Tibial nerve (tissue), 4 donors: ENCODE measurements at places on chromosomes 5 and 9.

- no peaks in the 10 kb centered on the region for H3K4me1 ChIP-seq
- no peaks in the 10 kb centered on the region for H3K36me3 ChIP-seq
- no peaks in the 10 kb centered on the region for H3K27me3 ChIP-seq
- H3K4me3 ChIP-seq: no peak overlapping the region
- DNase-seq: no peak
These were observed 391.9 kb upstream of the PRR16 start for GRCh38 chr5:120072068-120072761.

GRCh38 chr5:50744776-50745175 lies 78.3 kb downstream of the PARP8 start:
- H3K36me3 ChIP-seq: no peaks in the 10 kb centered on the region
- peak overlapping the region; percentile 18 for H3K4me3 ChIP-seq
- no peaks in the 10 kb centered on the region for H3K4me1 ChIP-seq
- no peak for DNase-seq

DNA sequence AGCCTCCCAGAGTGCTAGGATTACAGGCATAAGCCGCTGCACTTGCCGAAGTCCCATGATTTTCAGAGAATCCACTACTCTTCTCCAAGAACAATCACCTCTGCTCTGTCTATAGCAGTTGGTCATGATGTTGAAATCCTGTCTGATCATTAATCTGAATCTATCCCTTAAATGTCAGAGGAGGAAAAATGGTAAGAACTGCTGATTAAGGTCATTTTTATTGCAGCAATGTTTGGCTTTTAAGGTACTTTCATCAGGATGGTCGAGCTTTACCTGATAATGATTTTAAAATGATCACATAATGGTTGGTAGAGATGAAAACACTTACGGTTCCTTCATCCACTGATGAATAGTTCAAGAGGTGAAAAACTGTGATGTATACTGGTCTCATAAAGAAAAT lies 968.6 kb downstream of the TLE4 start:
- no peaks in the 10 kb centered on the region for H3K36me3 ChIP-seq
- H3K4me3 ChIP-seq: no peak overlapping the region
- no peaks in the 10 kb centered on the region for H3K4me1 ChIP-seq
- H3K27ac ChIP-seq: no peak overlapping the region
- DNase-seq: no peak
- no peaks in the 10 kb centered on the region for H3K27me3 ChIP-seq

DNA sequence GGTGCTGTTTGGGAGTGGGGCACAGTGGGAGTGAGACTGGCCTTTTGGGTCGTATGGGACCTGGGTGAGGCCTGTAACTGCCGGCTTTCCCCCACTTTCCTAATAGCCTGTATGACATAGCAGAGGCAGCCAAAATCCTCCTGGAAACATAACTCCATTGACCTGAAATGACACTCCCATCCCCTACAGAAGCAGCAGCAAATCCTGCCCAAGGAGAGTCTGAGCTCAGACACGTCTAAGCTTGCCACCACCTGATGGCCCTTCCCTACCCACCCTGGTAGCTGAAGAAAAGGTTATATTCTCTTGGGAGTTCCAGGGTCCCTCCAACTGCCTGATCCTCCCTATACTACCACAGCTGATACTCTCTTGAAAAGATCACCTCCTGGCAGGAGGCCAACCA lies 179.8 kb upstream of the ARRDC3 start:
- DNase-seq: no peak
- H3K27me3 ChIP-seq: no peaks in the 10 kb centered on the region
- H3K36me3 ChIP-seq: no peaks in the 10 kb centered on the region
- no peak overlapping the region for H3K27ac ChIP-seq

DNA sequence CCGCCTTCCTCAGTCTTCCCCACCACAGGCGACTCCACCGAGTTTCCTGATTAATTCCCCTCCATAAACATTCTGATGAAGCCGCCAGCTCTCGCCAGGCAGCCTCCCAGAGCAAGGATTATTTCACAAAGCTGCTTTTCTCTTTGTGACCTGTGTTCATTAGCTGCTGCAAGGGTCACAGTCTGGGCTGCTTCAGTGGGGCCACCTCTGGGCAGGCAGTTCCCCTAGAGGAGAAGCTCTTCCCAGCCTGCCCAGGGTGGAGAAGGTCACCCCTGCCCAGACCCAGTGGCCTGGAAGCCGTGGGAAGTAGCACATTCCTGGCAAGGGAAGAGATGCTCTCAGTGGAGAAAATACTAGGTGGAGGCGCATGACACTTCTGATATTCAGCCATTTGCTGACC lies 58.4 kb upstream of the RAPGEF1 start:
- no peak overlapping the region for H3K4me3 ChIP-seq
- H3K27ac ChIP-seq: no peak overlapping the region
- H3K36me3 ChIP-seq: no peaks in the 10 kb centered on the region
- H3K27me3 ChIP-seq: no peaks in the 10 kb centered on the region
- no peak for DNase-seq
- no peaks in the 10 kb centered on the region for H3K4me1 ChIP-seq

GRCh38 chr5:135447298-135447929 lies at the start of gene DCANP1:
TSS of gene DCANP1 (minus strand) at chr5:135447348. CDS start at chr5:135447108, 240 bp downstream.
- DNase-seq: no peak
- H3K27ac ChIP-seq: no peak within 1 kb of the TSS
- no peak within 1 kb of the TSS for H3K4me3 ChIP-seq
- no peaks in the 10 kb centered on the region for H3K36me3 ChIP-seq
- no peaks in the 10 kb centered on the region for H3K4me1 ChIP-seq

- no peaks in the 10 kb centered on the region for H3K27me3 ChIP-seq
- no peak overlapping the region for H3K27ac ChIP-seq
- H3K4me1 ChIP-seq: peaks cover 3% of the 10 kb centered on the region
- H3K4me3 ChIP-seq: no peak overlapping the region
- no peak for DNase-seq
- H3K36me3 ChIP-seq: no peaks in the 10 kb centered on the region
These were observed 93.1 kb downstream of the PCDH1 start for GRCh38 chr5:141785135-141785534.

DNA sequence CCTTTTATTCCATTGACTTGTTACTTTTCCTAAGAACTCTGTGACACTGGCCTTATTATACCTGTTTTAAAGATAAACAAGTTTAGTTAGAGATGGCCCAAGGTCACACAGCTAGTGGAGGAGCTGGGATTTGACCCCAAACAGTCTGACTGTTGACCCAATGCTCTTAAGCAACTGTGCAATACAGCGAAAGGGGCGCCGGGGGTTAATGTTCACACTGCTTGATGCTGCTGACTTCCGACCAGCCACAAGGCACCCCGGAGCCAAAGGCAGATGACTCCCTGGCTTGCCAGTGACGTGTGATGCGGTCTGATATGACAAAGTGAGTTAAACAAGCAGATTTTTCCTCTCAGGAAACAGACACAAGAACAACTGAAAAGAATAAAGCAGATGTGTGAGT lies 23.9 kb downstream of the PIK3R1 start:
- H3K27me3 ChIP-seq: no peaks in the 10 kb centered on the region
- no peaks in the 10 kb centered on the region for H3K4me1 ChIP-seq
- DNase-seq: peak; percentile 77
- no peak overlapping the region for H3K4me3 ChIP-seq

- H3K4me3 ChIP-seq: no peak overlapping the region
- no peaks in the 10 kb centered on the region for H3K27me3 ChIP-seq
- no peak overlapping the region for H3K27ac ChIP-seq
- no peaks in the 10 kb centered on the region for H3K36me3 ChIP-seq
- H3K4me1 ChIP-seq: peaks cover 4% of the 10 kb centered on the region
These were observed 40.5 kb upstream of the ANGPTL2 start for GRCh38 chr9:127162864-127163365.

- peaks cover 10% of the 10 kb centered on the region for H3K4me1 ChIP-seq
- no peak overlapping the region for H3K4me3 ChIP-seq
- no peak for DNase-seq
- H3K36me3 ChIP-seq: no peaks in the 10 kb centered on the region
These were observed 40.4 kb downstream of the ACTBL2 start for GRCh38 chr5:57442080-57442839.

DNA sequence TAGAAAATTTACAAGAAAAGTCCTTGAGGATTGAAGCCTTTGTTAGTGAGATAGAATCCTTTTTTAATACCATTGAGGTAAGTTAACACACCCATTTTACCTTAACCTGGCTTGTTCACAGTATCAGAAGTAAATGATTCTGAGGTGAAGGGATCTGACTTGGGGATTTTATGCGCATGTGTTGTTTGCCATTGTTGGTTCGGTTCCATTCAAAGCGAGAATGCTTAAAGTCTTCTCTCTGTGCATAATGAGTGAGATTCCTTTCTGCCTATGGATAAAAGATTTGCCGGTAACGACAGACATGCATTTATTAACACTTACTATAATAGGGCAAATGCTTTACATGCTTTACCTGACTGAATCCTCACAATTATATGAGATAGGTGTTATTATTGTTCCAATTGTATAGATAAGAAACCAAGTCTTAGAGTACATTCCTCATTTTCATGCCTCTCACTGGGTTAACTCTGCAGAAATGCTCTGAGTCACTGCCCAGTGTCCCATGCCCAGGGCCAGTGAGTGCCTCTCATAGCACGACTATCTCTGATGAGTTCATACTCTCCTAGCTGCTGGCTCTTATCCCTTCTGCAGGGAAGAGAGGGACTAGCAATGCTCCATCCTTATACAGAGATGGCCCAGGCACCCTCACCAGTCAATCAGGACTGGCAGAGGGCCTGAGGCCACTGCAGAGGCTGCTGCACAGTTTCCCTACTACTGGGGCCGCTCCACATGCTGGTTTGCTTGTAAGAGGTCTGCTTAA lies 54.4 kb downstream of the CMYA5 start:
- no peak for DNase-seq
- H3K27ac ChIP-seq: no peak overlapping the region
- no peaks in the 10 kb centered on the region for H3K36me3 ChIP-seq
- no peak overlapping the region for H3K4me3 ChIP-seq

GRCh38 chr9:113837334-113837733 lies 38.8 kb upstream of the ZNF618 start:
- no peak overlapping the region for H3K4me3 ChIP-seq
- H3K27me3 ChIP-seq: no peaks in the 10 kb centered on the region
- H3K36me3 ChIP-seq: no peaks in the 10 kb centered on the region
- H3K4me1 ChIP-seq: no peaks in the 10 kb centered on the region
- no peak for DNase-seq

- no peaks in the 10 kb centered on the region for H3K27me3 ChIP-seq
- H3K4me3 ChIP-seq: no peak overlapping the region
- H3K4me1 ChIP-seq: peaks cover 12% of the 10 kb centered on the region
- no peak overlapping the region for H3K27ac ChIP-seq
These were observed 299.6 kb downstream of the FBXL7 start for GRCh38 chr5:15799612-15800011.

- no peaks in the 10 kb centered on the region for H3K27me3 ChIP-seq
- no peak overlapping the region for H3K27ac ChIP-seq
These were observed 243.4 kb downstream of the EBF1 start for GRCh38 chr5:158856291-158856690.

- H3K27me3 ChIP-seq: no peaks in the 10 kb centered on the region
- no peak overlapping the region for H3K27ac ChIP-seq
- H3K4me1 ChIP-seq: no peaks in the 10 kb centered on the region
- no peak for DNase-seq
- no peak overlapping the region for H3K4me3 ChIP-seq
These were observed 55.4 kb upstream of the PPP1R2B start for GRCh38 chr5:156794687-156795086.

- H3K4me3 ChIP-seq: no peak overlapping the region
- no peaks in the 10 kb centered on the region for H3K36me3 ChIP-seq
- DNase-seq: no peak
- H3K27ac ChIP-seq: no peak overlapping the region
- H3K27me3 ChIP-seq: no peaks in the 10 kb centered on the region
- no peaks in the 10 kb centered on the region for H3K4me1 ChIP-seq
These were observed 71.6 kb upstream of the HSPB3 start for GRCh38 chr5:54383941-54384340.

DNA sequence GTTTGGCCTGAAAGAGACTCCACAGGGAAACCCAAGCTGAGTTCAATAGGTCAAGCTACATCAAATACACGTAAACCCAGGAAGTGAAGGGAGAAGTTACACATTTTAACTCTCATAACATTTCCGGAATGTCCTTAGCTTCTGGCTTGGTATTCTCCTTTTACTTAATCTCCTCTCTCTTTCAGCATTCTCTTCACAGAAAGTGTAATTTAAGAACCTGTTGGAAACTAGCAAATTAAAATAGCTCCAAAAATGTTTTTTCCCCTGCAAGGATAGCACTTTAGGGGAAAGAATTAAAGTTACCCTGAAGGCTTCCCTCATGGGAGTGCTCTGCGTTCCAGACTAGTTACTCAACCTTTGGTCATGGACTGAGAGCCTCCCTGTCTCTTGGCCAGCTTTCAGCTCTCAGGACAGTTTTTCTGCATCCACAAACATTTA lies 292.7 kb upstream of the TARS1 start:
- H3K27me3 ChIP-seq: no peaks in the 10 kb centered on the region
- no peaks in the 10 kb centered on the region for H3K4me1 ChIP-seq
- no peak overlapping the region for H3K27ac ChIP-seq
- DNase-seq: peak; percentile 56

DNA sequence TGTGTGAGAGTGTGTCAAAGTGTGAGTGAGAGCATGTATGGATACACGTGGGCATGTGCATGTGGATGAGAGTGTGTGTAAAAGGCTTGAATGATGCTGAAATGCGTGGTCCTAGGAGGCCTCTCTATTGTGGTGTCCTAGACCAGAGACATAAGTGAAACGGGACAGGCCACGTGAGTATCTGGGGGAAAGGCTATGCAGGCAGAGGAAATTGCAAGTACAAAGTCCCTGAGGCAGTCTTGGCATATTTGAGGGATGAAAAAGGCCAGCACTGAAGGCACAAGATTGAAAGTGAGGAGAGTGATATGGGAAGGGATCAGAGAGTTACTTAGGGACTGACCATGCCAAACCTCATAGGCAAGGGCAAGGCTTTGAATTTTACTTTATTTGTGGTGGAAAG lies 67.2 kb upstream of the CCDC152 start:
- no peak for DNase-seq
- no peak overlapping the region for H3K27ac ChIP-seq
- no peaks in the 10 kb centered on the region for H3K27me3 ChIP-seq
- no peak overlapping the region for H3K4me3 ChIP-seq

DNA sequence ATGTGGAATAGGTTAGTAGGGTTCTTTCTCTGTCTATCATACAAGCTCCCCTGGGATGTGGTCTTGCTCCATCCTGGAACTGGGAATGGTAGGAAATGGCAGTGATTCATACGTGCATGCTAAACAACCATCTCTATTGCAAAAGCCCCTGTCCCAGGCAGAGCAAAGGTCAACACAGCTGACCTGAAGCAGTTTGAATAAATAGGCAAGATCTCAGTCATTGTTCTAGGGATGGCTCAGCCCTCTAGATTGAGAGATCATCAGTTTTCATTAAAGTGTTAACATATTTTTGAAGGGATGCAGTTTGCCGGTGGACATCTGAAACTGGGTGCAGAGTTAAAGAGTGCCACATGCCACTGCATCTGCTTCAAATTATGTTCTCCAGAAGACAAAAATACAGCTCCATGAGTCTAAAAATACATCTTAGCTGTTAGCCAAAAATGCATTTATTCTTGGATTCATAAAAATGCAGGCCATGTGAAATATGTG lies 224.1 kb downstream of the ESM1 start:
- peaks cover 8% of the 10 kb centered on the region for H3K4me1 ChIP-seq
- peak; percentile 54 for DNase-seq
- no peaks in the 10 kb centered on the region for H3K36me3 ChIP-seq
- no peaks in the 10 kb centered on the region for H3K27me3 ChIP-seq
- H3K27ac ChIP-seq: no peak overlapping the region
- no peak overlapping the region for H3K4me3 ChIP-seq

- no peak for DNase-seq
- no peaks in the 10 kb centered on the region for H3K27me3 ChIP-seq
- peak overlapping the region; percentile 64 for H3K27ac ChIP-seq
- no peaks in the 10 kb centered on the region for H3K4me1 ChIP-seq
- H3K4me3 ChIP-seq: peak overlapping the region; percentile 16
These were observed 596.9 kb downstream of the PDE4D start for GRCh38 chr5:59296317-59297264.

GRCh38 chr5:86679529-86679928 lies 61.8 kb downstream of the COX7C start:
- DNase-seq: peak; percentile 52
- H3K4me3 ChIP-seq: no peak overlapping the region
- peak overlapping the region; percentile 82 for H3K27ac ChIP-seq
- no peaks in the 10 kb centered on the region for H3K36me3 ChIP-seq
- no peaks in the 10 kb centered on the region for H3K4me1 ChIP-seq
- H3K27me3 ChIP-seq: no peaks in the 10 kb centered on the region
